ENCODE measurements at places on chromosomes 7 and 10. TPM values are rescaled to one million over a fixed set of nuclear protein-coding genes. Genes with fewer than 3 reads are reported as not detected.

The GNAT3 gene
- not detected for total RNA-seq

The ITIH5 gene
- 17.2 TPM for total RNA-seq

The AQP1 gene
- total RNA-seq = 11.1 TPM

DNA sequence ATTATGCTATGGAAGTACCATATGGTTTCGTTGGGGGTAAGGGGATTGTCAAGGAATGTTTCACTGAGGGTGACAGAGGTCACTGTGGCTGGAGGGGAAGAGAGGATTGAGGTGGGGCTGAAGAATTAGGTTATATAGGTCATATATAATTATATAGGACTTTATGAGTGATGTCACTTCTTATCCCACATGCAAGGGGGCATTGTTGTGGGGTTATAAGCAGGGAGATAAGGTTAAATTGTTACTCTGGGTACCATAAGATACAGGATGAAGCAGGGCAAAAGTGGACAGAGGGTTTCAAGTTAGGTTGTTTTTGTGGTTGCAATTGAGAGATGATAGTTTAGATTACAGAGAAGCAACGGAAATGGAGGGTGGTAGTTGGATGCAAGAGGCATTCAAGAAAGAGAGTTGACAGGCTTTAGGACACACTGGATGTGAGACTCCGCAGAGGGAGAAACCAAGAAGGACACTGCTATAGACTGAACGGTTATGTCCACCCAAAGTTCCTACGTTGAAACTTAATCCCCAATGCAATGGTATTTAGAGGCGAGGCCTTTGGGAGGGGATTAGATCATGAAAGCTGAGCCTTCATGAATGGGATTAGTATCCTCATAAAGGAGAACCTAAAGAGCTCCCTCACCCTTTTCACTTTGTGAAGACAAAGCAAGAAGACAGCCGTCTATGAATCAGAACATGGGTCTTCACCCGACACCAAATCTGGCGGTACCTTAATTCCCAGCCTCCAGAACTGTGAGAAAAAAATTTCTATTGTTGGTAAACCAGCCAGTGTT is 7.0 kb upstream of the PRR15 start:
- DNase-seq = no peak
- H3K4me3 ChIP-seq = no peak overlapping the region
- no peaks in the 10 kb centered on the region for H3K4me1 ChIP-seq

- H3K4me3 ChIP-seq = no peak overlapping the region
- no peak for DNase-seq
- H3K27me3 ChIP-seq = no peaks in the 10 kb centered on the region
These were observed 140.6 kb downstream of the ALOX5 start for GRCh38 chr10:45514291-45515270.

- H3K36me3 ChIP-seq = no peaks in the 10 kb centered on the region
- H3K27ac ChIP-seq = no peak overlapping the region
- H3K27me3 ChIP-seq = no peaks in the 10 kb centered on the region
These were observed 133.8 kb upstream of the HDAC9 start for GRCh38 chr7:18361756-18362155.

- H3K27me3 ChIP-seq = no peaks in the 10 kb centered on the region
- no peak overlapping the region for H3K27ac ChIP-seq
- H3K4me1 ChIP-seq = peaks cover 4% of the 10 kb centered on the region
These were observed 11.0 kb downstream of the PYROXD2 start for GRCh38 chr10:98403812-98404504.

DNA sequence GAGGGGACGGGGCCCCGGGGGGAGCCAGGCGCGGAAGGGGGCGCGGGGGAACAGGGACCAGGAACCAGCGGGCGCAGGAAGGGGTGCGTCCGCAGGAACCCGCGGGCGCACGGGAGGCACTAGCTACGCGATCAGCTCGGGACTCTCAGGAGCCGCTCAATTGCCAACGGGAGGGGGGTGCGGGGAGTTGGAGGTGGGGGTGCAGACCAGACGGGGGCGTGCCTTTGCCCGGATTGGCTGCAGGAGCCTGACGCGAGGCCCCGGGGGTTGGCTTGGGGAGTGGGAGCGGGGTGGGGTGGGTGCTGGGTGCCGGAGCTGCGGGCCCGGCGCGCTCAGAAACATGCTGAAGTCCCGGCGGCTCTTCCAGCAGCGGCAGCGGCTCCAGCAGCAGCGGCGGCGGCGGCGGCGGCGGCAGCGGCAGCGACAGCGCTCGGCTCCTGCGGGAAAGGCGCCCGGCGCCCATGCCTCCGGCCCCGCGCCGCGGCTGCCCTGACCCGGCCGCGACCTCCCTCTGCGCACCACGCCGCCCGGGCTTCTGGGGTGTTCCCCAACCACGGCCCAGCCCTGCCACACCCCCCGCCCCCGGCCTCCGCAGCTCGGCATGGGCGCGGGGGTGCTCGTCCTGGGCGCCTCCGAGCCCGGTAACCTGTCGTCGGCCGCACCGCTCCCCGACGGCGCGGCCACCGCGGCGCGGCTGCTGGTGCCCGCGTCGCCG is at the start of gene ADRB1:
TSS of gene ADRB1 (plus strand) at position 335 of the 715 bp plus-strand sequence. CDS start at position 602, 267 bp downstream.
- DNase-seq = peak; percentile 55
- peaks cover 11% of the 10 kb centered on the region for H3K4me1 ChIP-seq
- H3K4me3 ChIP-seq = peak within 1 kb of the TSS; percentile 68
- H3K27ac ChIP-seq = no peak within 1 kb of the TSS
